Hematopoietic multipotent progenitor cell treated with erythropoietin and hydrocortisone succinate and interleukin-3 and kit ligand, for 8 days (in vitro differentiated cells): ENCODE measurements at places on chromosomes 11 and 22.

DNA sequence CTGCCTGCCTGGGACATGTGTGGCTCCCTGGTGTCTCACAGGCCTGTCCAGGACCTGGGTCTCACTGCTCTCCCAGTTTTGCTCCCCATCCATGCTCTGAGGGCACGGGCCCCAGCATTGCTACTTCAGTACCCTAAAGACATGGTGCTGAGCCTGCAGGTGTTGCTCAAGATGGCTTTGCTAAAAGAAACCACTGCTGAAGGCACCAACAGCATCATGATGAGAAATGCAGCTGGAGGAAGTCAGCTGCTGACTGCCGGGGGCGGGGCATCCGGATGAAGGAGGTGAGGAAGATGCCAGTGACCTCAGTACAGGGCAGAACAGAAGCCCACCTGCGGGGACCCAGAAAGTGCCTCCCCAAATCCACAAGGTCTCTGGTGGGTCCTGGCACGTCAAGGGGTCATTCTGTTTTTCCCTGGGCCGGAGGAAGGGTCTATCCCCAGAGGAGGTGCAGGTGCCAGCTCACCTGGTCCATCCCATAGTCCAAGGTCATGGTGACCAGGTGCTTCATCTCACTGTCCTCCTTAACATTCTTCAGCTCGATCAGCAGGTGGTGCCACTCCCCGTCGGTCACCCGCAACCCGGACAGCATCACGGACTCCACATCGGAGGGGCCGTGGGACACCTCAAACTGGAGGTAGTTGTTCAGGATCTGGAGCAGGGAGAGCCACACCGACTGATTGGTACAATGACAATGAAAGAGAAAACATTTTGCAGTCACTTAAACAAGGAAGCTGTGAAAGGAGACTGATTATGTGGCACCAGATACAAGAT lies 63.9 kb downstream of the TRMU start:
- DNase-seq = no peak

GRCh38 chr11:70054004-70054403 lies 24.1 kb upstream of the ANO1 start:
- no peak for DNase-seq

- no peak for DNase-seq
These were observed 64.0 kb downstream of the CWC15 start for GRCh38 chr11:94909371-94909820.

DNA sequence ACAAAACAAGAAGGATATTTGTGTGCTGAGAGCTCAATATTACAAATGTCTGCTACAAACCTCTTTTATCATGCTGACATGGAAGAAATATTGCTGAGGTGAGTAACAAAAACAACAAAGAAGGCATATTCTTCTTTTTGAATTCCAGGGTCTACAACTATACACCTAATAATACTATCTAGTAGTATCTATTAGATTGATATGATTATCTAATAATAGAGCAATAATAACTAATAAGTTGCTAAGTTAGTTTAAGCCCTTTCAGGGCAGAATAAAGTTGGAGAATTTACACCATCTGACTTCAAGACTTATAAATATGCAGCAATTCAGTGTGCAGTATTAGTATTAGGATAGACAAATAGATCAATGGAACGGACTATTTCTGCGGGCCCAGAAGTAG lies 11.4 kb upstream of the PGM2L1 start:
- no peak for DNase-seq

GRCh38 chr22:31120642-31121041 lies 2.1 kb upstream of the INPP5J start:
- DNase-seq = no peak
